Frontal cortex (tissue), 4 donors: ENCODE measurements at places on chromosomes 4 and X. TPM values are rescaled to one million over a fixed set of nuclear protein-coding genes. Genes with fewer than 3 reads are reported as not detected.

GRCh38 chr4:4228356-4228668, 1.6 kb upstream of the OTOP1 start:
- no peak for DNase-seq

The SPIN2A gene
- total RNA-seq: 2.0 TPM

GRCh38 chr4:5800496-5800895, 89.5 kb downstream of the EVC start:
- no peak for DNase-seq

DNA sequence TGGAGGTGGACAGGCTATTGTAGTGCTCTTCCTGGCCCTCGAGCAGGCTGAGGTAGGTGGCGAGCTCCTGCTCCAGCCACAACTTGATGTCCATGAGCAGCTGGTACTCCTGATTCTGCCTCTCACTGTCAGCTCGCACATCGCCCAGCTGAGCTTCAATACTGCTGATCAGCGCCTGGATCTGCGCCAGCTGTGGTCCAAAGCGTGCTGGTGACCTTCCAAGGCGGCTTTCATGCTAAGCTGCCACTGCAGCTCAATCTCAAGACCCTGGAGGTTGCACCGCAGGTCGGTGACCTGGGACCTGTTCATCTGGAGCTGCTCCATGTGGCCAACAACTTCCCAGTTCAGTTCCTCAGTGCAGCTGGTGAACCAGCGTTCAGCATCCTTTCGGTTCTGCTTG, 31.2 kb downstream of the LRIT3 start:
- DNase-seq: no peak

The TMEM255A gene
- 1.6 TPM for total RNA-seq

DNA sequence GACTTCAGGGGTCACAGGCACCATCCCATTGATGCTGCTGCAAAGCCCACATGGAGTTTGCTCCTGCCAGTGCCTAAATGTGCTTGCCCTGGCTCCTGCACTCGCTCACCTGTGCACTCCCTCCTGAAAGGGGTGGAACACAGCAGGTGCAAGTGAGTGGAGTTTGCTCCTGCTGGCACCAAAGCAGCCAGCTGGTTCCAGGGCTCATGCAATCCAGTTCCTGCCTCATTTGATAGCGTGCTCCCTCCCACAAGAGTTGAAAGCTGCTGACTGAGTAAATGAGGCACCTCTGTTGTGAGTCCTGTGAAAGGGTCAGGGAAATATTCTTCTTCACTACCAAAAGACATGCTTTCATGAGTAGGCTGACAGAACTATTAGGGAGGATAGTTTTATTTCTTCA, 30.5 kb downstream of the CXCL8 start:
- no peak for DNase-seq

The FABP2 gene
- total RNA-seq: not detected

The SASH3 gene
- 0.82 TPM for total RNA-seq

GRCh38 chr4:133424605-133425004, 275.5 kb downstream of the PCDH10 start:
- DNase-seq: no peak

The ETNPPL gene
- 0.41 TPM for total RNA-seq

- DNase-seq: no peak
Observed at GRCh38 chr4:90841676-90842075, 714.5 kb downstream of the CCSER1 start.

DNA sequence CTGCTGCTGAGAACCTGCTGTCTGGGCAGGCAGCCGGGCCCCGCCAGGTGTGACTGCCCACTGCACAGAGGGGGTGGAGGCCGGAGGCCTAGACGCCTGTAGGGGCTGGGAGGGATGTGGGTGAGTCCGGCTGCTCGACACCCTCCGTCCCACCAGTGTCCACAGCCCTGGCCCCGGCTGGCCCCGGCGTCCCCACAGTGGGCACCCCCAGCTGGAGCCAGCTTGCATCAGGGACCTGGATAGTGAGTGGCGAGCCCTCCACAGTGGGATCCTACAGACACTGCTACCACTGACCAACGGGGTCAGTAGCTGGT, 34.7 kb upstream of the SPON2 start:
- no peak for DNase-seq

The NOX1 gene
- not detected for total RNA-seq

DNA sequence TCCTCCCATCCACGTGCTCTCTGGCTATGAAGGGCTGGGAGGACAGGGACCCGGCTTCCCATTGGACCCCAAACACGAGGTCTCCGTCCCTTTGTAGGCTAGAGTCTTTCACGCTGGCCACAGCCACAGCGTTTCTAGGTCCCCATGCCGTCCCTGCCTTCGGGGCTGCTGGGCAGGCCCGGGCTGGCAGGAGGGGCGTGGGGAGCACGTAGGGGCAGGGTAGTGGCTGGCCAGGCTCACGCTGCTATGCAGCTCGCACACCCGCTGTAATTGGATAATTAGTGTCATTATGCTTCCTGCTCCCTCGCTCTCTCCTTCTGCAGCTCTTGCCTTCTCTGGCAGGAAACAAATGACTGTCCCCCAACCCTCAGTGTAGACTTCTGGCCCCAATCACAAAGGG, 9.8 kb downstream of the ATP2B3 start:
- DNase-seq: no peak

GRCh38 chrX:31580726-31581125, 508.9 kb upstream of the FTHL17 start:
- DNase-seq: no peak

GRCh38 chr4:26815199-26815598, 45.4 kb upstream of the STIM2 start:
- DNase-seq: no peak

DNA sequence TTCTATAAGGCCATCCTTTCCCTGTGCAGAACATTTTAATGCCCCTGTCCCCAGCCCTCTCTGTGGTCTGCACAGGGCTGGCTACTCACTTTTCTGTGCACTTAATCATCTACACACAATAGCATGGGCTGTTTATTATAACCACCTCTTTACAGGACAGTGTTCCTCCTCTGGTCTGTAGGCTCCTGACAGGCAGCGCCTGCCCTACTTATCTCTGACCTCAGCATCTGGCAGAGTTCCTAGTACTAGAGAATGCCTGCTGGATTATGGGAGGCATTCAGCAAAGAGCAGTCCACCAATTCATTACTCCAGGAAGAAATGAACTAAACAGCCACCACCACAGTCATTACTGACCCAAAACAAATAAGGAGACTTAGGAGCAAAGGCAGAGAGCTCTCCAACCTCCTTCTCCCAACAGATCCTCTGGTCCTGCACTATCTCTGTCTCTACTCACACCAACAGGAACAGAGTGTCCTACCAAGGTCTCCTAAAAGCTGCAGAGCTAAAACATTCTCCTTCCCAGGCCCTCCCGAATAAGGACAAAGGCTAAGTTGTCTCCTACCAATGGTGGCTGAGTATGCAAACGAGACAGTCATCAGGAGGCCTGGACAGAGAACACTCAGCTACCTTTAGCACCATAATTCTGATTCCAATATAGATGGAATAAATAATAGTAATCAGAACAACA, 279.2 kb downstream of the QDPR start:
- DNase-seq: peak; percentile 11

DNA sequence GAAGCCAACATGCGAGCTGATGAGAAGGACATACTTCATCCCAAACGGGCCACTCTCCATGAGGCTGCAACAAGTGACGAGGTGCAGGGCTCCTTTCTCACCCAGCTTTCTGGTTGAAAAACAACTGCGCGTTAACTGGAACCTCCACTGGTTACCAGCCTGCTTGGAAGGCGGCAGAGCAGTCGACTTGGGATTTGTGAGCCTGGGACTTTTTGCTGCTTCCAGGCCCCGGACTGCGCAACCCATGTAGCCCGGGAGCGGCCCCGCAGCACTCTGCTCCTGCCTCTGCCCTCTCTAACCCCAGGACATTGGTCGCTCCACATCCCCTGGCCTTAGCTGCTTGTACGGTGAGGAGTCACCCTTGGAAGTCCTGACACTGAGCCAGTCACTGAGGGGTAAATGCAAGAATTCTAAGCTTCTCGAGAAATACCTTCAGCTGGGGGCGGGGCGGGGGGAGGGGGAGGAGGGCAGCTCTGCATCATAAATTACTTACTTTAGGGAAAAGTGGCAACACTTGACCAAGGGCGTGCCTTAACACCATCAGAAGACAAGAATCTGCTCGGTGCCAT, 72.7 kb downstream of the MTMR1 start:
- DNase-seq: no peak

The CENPVL1 gene
- total RNA-seq: 3.3 TPM

The VEGFD gene
- not detected for total RNA-seq

DNA sequence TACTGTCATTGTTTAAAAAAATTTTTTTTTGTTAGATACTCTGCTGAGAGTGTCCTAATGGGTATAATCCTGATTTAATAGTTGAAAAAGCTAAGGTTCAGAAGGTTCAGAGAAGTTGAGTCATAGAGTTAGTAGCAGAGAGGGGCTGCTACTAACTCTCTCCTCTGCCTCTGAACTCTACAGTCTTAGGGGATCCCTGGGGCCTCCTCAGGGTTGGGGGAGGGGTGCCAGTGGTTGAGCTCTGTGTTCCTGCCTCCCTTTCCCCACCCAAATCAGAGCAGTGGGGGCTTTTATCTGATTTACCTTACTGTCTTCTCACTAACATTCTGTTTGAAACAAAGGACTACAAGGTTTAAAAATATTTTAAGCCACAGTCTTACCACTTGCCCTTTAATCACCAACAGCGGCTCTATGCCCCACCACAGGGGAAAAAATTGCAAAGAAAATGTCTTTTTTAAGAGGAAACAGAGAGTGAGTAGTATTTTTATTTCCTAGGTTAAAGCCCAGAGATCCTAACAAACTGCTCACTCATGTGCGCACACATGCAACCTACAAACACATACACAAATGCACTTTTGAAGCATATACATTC, 102.2 kb upstream of the ATP6AP2 start:
- DNase-seq: no peak

The PTPN13 gene
- 55.8 TPM for total RNA-seq

The TCEAL2 gene
- 33.4 TPM for total RNA-seq

The AWAT2 gene
- total RNA-seq: not detected

GRCh38 chr4:48635310-48635709, 144.8 kb downstream of the FRYL start:
- DNase-seq: no peak

- no peak for DNase-seq
Observed at GRCh38 chr4:19213388-19213787, 1038.3 kb upstream of the SLIT2 start.

GRCh38 chr4:7450775-7451433, 16.2 kb upstream of the PSAPL1 start:
- no peak for DNase-seq

GRCh38 chr4:121824171-121824527, 466 bp upstream of the CCNA2 start:
- no peak for DNase-seq

The CXCL11 gene
- not detected for total RNA-seq

DNA sequence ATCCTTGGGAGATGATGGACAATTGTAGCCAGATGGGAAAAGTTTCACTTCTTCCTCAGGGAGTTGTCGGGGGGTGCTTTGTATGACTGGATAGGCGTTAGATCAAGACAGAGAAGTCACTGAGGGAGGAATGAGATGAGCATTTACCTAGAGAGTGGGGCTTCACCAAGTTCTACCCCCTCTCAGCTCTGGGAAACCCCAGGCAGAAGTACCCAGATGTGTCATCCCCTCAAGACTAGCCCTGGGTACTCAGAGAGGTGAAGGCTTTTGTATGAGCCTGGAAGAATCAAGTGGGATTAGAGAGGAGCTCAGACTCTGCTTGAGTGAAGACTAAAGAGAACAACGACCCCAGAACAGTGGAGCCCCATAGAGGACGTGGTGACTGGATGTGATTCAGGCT, 1.9 kb downstream of the MAGEB1 start:
- no peak for DNase-seq

DNA sequence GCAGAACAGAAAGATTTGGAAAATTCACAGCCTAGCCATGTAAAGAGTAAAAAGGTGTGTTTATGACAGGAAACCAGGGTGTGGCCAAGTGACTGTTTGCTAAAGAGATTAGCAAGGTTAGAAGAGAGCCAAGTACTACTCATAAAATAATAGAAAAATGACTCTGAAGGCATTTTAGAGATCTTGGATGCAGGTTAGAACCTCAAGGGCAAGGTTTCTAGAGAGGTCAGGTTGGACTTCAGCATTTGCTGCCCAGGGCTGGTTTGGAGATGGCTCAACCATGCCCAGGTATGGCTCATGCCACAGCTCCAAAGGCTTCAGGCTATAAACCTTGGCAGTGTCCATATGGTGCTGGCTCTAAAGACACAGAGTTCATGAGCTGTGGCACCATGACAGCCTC, 40.6 kb upstream of the ADGRA3 start:
- DNase-seq: no peak

- DNase-seq: peak; percentile 62
Observed at GRCh38 chr4:5874811-5875449, 18.0 kb downstream of the CRMP1 start.

The ADH7 gene
- total RNA-seq: not detected

DNA sequence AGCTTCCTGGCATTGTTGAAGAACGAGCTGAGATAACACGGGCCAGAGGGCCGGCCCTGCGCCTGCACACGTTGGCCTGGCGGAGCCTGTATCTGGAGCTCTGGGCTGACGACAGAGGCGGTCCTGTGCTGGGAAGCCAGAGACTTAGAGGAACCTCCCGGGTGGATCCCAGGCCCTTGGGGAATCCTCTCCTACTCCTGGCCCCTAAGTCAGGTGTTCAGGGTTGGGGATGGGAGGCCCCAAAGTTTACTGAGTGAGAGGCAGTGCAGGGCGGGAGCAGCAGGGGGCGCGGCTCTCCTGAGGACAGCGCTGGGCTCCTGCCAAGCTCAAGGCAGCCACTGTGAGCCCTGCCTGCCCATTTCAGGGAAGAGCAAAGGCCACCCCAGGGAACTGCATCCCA, 2.5 kb upstream of the HTRA3 start:
- DNase-seq: no peak

DNA sequence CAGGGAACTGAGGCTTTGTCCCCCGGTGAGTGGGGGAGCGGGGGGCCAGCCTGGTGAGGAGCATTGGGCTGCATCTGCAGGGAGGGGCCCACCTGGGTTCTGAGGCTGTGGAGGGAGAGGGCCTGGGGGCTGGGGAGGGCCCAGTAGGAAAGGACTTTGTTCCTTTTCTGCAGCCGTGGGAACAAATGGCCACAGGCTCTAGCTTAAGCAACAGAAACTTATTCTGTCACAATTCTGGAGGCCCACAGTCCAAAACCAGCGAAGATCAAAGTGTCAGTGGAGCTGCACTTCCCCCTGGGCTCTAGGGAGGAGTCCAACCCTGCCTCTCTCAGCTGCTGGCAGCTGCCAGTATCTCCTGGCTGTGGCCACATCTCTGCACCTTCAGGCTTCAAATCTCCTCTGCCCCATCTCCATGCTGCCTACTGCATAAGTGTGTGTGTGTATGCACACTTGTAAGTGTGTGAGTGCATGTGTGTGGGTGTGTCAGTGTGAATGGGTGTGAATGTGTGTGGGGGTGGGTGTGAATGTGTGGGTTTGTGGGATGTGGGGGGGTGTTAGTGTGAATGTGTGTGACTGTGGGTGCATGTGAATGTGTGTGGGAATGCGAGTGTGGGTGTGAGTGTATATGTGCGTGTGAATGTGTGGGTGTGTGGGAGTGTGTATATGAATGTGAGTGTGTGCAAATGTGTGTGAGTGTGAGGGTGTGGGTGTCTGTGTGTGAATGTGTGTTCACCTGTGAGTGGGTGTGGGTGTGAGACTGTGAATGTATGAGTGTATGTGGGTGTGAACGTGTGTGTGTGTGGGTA, 204.5 kb upstream of the PSAPL1 start:
- no peak for DNase-seq

- DNase-seq: no peak
Observed at GRCh38 chrX:24676403-24677024, 17.2 kb upstream of the POLA1 start.
